Fibroblast of skin of right quadriceps (primary cell): ENCODE measurements at places on chromosomes 3 and 15.

DNA sequence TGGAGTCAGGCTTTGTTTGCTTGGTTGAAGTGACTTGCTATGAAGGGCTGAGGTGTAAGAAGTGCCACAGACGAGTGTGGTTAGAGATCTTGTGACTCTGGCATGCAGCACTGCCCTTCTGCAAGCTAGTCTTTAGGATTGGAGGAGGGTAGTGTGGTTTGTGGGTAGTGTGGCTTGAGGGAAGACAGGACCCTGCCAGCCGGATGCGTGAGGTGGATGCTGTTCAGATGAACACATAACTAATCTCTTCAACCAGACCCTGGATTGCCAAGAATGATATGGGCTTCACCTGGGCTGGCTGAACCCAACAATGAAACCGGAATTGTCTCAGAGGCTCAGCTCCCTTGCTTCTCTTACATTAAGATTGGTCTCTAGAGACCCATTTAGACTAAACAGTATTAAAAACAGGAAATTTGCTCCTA, 32.7 kb downstream of the STARD9 start:
- peak; percentile 13 for DNase-seq

GRCh38 chr3:162945626-162946025, 1449.0 kb downstream of the OTOL1 start:
- DNase-seq, result no peak

DNA sequence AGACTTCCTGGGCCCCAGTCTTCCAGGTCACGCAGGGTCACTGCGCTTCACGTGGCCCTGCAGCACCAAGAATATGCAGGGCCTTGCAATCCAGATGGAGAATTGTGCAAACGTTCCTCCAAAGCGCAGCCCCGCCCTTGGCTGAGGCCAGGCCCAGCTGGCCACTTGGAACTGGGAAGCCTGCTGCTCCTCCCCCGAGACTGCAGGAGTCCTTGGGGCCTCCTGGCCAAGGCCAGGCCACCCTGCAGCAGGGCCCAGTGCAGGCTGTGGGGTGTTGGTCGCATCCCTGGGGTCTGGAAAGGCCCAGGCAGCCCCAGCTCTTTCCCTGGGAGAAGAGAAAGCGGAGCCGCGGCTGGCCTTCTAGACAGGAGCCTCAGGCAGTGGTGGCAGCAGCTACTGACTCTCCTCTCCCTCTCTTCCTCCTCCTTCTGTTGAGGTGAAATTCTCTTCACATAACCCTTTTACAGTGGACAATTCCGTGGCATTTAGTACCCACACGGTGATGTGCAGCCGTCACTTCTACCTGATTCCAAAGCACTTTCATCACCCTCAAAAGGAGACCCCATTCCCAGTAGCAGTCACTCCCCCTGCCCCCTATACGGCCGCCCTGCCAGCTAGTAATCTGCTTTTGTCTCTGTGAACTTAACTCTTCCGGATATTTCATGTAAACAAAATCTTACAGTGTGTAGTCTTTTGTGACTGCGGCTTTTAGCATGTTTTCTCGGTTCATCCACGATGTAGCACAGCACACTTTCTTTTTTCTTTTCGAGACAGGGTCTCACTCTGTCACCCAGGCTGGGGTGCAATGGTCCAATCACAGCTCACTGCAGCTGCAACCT, 103.9 kb downstream of the TMEM266 start:
- peak; percentile 25 for DNase-seq

DNA sequence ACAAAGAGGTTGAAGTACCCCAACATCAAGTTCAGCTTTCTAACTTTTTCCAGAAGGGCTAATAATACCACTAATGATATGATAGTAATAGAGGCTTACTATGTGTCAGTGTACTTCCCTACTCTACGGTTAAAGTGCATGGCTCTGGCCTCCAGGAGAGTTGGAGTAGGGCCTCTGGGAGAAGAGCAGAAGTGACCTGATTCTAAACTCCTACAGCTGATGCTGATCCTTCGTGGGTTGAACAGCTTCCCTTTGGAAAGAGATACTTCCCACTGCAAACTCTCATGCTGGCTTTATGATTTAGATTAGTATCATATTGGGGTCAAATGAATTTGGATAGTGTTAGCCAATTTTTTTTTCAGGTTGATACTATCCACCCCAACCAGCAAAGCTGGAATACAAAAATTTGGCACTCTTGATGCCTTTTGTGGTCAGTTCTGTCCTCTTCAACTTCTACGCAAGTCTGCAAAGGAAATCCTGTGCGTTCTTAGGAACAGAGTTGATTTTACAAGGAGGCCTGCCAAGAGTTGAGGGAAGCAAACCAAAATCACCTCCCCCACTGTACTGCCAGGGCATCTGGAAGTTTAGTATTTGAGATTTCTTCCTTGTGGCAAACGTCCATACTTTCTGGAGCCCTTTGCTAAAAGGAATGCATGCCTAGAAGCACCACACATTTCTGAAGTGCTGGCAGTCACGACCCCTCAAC, 17.8 kb downstream of the TMEM212 start:
- peak; percentile 85 for DNase-seq

- no peak for DNase-seq
Observed at GRCh38 chr3:8027954-8028353, 473.7 kb upstream of the LMCD1 start.

DNA sequence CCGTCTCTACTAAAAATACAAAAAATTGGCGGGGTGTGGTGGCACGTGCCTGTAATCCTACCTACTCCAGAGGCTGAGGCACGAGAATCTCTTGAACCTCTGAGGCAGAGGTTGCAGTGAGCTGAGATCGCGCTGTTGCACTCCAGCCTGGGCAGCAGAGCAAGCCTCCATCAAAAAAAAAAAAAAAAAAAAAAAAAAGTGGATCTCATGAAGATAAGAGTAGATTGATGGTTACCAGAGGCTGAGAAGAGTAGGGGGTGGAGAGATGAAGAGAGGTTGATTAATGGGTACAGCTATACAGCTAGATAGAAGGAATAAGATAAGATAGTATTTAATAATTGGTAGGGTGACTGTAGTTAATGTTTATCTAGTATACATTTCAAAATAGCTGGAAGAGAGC, 65.9 kb upstream of the LRRC3B start:
- DNase-seq, result no peak

DNA sequence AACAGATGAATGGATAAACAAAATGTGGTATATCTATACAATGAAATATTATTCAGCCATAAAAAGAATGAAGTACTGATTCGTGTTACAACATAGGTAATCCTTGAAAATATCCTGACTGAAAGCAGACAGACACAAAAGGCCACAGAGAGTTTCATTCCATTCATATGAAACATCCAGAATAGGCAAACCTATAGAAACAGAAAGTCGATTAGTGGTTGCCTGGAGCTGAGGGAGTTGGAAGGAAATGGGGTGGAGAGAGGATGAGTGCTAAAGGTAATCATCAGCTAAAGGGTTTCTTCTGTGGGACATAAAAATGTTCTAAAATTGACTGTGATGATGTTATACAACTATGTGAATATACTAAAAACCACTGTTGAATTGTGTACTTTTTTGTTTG, 22.9 kb downstream of the FOXP1 start:
- peak; percentile 15 for DNase-seq

DNA sequence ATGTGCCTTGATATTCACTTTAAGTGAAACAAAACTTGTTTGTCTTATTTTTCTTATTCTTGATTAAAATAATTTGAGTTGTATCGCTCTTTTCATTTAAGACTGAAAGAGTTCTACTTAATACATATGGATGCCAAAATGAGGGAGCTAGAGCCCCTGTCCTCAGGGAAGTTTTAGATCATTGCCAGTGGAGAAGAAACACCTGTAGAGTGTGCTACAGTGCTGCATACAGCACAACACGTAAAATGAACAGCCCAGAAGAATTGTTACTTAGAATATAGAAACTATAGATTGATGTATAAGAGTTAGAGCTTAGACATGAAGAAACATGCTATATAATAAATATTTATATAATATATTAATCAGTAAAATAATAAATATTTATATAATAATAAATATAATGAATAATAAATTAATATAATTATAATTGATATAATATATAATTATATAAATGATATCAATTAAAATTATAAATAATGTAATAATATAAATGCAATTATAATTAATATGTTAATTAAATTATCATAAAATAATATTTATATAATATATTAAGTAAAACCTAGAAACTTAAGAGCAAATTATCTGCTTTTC, 1234.7 kb downstream of the ROBO2 start:
- DNase-seq, result no peak

DNA sequence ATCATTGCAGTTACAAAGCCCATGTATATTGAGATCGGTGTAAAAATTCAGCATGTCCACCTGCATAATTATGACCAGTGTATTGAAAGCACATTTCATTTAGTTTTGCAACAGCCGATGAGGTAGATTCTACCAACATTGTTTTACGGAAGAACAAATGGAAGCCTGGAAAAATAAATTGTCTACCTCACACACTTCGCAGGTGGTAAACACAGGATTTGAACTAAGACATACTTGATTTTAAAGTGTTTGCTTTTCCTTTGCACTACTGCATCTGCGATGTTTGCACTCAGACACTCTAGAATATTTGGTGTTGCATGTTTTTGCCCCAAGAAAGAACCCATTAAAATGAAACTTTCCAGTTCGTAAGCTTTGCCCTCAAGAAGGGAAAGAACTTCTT, 148.4 kb downstream of the PGPEP1L start:
- no peak for DNase-seq

GRCh38 chr15:79221696-79222095, 60.8 kb upstream of the ANKRD34C start:
- no peak for DNase-seq

DNA sequence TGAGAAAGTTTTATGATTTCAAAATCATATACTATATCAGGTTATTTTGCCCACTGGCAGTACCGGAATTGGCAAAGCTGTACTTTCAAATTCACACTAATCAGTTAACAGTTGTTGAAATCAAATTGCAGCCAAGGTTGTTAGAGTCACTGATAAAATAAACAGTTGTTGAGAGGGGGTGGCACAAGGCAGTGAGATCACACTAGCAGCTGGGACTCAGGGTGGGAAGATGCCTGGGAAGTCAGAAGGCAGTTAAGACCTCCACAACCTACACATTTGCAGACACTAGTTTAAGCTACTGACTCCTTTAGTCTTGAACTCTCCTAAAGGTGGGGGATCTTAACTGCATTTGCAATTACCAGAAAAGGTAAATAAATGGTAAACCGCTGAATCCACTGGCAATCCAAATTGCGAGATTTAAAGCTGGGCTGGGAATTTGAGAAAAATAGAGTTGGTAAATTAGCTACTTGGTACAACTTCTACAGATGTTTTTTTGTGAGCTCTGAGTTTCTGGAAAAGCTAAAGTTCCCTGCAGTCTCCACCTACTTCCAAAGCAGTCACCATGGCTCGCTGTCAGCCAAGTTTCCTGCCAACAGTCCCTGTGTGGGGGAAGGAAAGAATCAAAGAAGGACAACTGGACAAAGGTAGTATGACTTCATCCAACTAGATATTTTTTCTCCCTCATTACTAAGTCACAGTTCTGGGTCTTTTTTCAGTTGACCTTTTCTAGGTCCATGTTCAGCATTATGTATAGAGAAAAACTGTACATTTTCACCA, 105.7 kb downstream of the ZNF385D start:
- DNase-seq, result peak; percentile 23

GRCh38 chr15:62026487-62027262, 33.6 kb downstream of the VPS13C start:
- no peak for DNase-seq

DNA sequence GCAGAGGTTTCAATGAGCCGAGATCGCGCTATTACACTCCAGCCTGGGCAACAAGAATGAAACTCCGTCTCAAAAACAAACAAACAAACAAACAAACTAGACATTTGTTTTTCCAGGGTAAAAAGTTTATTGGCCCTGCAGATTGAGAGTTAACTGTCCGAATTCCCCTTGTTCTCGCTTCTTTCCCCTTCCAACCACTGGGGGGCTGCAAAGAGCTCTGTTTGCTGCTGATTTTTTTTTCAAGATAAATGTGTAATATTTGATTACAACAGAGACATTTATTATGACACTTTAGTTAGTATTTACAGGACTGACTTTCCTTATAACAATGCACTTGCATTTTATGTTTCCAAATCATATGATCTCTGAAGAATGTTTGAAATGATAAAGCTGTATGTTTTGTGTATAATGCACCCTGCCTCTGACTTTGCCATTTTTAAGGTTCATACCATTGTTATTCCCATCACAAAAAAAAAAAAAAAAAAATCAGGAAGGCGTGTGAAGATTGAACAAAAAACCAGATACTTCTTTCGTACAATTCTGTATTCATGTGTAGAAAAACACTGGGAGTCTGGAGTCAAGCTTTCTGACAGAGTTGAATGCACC, 2.8 kb downstream of the CLSTN2 start:
- peak; percentile 28 for DNase-seq

DNA sequence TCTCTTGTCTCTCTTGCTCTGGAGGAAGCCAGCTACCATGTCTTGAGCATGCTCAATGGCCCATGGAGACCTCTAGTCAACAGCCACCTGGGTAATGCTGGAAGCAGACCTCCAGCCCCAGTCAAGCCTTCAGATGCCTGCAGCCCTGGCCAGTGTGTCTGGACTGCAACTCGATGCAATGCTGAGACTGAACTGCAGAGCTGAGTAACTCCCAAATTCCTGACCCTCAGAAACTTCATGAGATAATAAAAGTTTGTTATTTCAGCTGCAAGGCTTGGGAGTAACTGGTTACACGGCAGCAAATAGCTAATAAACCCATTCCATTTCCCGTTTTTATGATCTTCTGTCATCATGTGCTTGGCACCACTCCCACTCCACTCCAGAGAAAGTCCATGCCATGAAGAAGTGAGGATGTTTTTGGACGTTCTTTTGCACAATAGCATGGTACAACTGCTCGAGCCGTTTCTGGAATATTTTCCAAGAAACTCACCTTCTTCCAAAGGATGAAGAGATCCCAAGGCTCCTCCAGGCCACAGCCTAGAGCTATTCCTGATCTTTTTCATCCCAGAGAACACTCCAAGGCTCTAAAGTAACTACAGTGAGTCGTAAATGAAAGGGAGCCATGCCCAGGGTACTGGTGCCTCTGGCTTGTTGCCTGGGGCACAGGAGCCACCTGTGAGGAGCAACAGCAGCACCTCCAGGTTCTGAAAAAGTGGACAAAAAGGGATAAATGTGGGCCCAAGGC, 72.0 kb upstream of the KLF13 start:
- DNase-seq, result peak; percentile 67

- no peak for DNase-seq
Observed at GRCh38 chr3:186682812-186683211, 17.0 kb downstream of the HRG start.

- peak; percentile 42 for DNase-seq
Observed at GRCh38 chr15:74799856-74800558, 12.6 kb upstream of the LMAN1L start.

DNA sequence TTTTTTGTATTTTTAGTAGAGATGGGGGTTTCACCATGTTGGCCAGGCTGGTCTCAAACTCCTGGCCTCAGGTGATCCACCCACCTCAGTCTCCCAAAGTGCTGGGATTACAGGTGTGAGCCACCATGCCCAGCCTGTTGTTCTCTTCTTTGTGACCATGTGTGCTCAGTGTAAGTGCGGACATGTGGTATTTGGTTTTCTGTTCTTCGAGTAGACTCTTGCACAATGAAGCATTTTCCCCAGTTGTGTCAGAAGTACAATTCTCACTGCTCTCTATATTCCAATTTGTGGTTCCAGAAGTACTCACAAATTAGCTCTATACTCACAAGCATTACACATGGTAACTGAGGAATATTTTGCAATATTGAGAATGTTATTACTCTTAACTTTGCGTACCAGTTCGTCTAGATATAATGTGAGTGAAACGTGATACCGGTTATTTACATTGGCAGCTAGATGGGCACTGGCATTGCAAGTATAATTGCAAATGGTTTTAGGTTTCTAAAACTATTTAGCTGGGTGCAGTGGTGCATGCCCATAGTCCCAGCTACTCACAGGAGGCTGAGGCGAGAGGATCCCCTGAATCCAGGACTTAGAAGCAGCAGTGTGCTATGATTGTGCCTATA, 34.2 kb upstream of the MTMR14 start:
- DNase-seq, result no peak

GRCh38 chr3:59127071-59127470, 77.2 kb upstream of the CFAP20DC start:
- DNase-seq, result peak; percentile 83
